ENCODE measurements at places on chromosomes 12 and 14.

- no peak for DNase-seq
Measured at GRCh38 chr14:100576091-100577085, 10.8 kb downstream of the BEGAIN start.

DNA sequence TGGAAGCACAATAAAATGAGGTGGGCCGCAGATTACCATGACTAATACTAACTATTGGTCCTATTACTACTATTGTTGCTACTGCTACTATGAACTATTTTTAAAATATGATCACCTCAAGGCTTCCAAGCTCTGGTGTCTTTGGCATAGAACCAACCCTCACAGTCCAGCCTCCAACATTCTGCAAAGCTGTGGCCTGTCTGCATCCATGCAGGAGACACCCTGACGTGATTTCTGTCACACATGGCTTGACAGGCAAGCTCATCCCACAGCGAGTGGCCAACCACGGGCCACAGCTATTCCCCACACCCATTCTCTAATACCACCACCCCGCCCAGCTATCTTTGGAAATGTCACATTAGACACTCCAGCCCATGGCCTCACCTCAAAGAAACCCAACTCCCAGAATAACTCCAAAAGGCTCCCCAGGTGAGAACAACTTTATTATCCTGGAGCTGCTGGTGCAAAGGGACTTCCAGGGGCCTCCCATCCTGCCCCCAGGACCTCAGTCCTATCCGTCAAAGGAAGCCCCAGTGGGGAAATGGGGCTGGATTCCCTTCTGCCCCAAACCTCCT lies 14.4 kb downstream of the ISCU start:
- no peak for DNase-seq

GRCh38 chr12:12620730-12621315 lies 9.1 kb downstream of the CREBL2 start:
- DNase-seq, result no peak

- DNase-seq, result no peak
Measured at GRCh38 chr14:71133296-71133695, 226.0 kb downstream of the PCNX1 start.

DNA sequence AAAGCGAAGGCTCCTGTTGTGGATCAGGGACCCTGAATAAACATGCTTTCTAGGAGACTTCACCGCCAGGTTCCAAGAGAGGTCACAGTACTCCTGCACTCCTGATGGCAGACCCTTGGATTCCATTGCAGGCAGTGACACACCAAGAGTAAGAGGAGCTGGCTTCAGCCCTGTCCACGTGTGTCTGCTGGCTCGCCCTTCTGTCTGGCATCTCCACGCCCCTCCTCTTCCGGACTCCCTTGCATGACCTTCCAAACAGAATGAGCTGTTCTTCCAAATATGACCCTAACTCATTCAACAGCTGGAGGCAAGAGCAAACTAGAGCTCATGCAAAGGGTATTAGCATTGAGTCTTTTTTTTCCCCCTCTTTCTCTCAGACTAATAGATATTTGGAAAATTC lies 233.0 kb upstream of the PLEKHG7 start:
- no peak for DNase-seq

DNA sequence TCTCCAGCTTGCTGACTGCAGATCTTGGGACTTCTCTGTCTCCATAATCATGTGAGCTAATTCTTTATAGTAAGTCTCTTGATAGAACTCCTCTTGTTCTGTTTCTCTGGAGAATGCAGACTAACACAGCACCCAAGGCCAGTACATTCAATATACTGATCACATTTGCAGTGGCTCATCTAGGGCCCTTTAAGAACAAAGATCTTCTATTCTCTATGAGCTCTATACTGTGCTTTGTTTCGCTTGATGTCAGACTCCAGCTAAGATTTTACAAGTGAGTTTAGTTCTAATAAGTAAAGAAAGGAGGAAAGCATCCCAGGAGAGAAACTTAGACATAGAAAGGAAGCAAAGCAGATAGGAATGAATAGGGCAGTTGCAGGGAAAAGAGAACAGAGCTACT lies 69.3 kb upstream of the TMPO start:
- no peak for DNase-seq

- no peak for DNase-seq
Measured at GRCh38 chr12:50626026-50626425, 121.2 kb downstream of the DIP2B start.
